ENCODE measurements at places on chromosomes 1 and 21. TPM values are rescaled to one million over a fixed set of nuclear protein-coding genes. Genes with fewer than 3 reads are reported as not detected.

Gene RIIAD1
- total RNA-seq: not detected

Gene ENSA
- total RNA-seq: 149 TPM

Gene KRTAP15-1
- not detected for total RNA-seq

DNA sequence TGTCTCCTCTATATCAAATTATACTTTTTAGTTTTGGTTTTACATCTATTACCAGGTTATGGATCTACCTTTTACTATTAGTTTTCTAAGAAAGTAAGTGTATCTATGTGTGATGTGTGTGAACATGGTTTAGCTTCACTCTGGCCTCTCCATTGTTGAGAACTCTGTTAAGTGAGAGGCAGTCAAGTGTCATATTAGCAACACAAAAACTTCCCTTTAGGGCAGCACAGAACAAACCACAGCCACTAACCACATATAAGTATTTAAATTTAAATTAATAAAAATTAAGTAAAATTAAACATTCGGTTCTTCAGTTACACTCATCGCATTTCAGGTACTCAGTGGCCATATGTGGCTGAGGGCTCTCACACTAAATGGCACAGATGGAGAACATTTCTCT lies 96.6 kb downstream of the DPYD start:
- no peaks in the 10 kb centered on the region for H3K36me3 ChIP-seq
- H3K4me3 ChIP-seq: no peak overlapping the region
- H3K27me3 ChIP-seq: no peaks in the 10 kb centered on the region
- no peak overlapping the region for H3K27ac ChIP-seq

GRCh38 chr1:245086389-245086969 lies 68.3 kb upstream of the KIF26B start:
- H3K36me3 ChIP-seq: no peaks in the 10 kb centered on the region
- DNase-seq: no peak
- no peak overlapping the region for H3K27ac ChIP-seq
- peaks cover 4% of the 10 kb centered on the region for H3K4me1 ChIP-seq
- no peaks in the 10 kb centered on the region for H3K27me3 ChIP-seq

DNA sequence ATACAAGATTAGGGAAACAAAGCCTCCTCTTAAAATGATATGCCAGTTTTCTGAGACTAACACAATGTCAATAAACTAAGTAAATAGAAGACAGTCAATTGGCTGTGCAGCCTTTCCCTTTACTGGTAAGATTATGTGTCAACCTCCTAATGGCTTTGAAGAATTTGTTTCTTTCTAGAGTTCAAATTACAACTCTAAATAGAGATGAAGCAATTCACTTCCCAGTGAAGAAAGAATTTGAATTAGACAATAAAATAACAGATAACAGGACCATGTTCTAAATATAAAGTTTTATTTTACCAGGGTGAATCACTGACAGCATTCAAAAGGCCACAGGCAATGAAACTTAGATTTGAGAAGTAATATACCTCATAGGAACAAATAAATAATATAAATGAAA lies 680.3 kb downstream of the PLA2G4A start:
- H3K27me3 ChIP-seq: no peaks in the 10 kb centered on the region
- no peak overlapping the region for H3K27ac ChIP-seq
- no peaks in the 10 kb centered on the region for H3K4me1 ChIP-seq
- no peaks in the 10 kb centered on the region for H3K36me3 ChIP-seq
- no peak for DNase-seq
- H3K4me3 ChIP-seq: no peak overlapping the region

GRCh38 chr1:41887365-41887764 lies 31.4 kb downstream of the HIVEP3 start:
- no peak overlapping the region for H3K27ac ChIP-seq
- peaks cover 27% of the 10 kb centered on the region for H3K4me1 ChIP-seq
- DNase-seq: no peak
- no peaks in the 10 kb centered on the region for H3K27me3 ChIP-seq

- no peaks in the 10 kb centered on the region for H3K27me3 ChIP-seq
- no peak overlapping the region for H3K4me3 ChIP-seq
- DNase-seq: no peak
- H3K36me3 ChIP-seq: no peaks in the 10 kb centered on the region
- no peaks in the 10 kb centered on the region for H3K4me1 ChIP-seq
Observed at GRCh38 chr1:215557992-215558626, 9.0 kb upstream of the KCTD3 start.

GRCh38 chr1:42006836-42007235 lies 88.1 kb upstream of the HIVEP3 start:
- H3K27ac ChIP-seq: peak overlapping the region; percentile 18
- no peak overlapping the region for H3K4me3 ChIP-seq
- H3K36me3 ChIP-seq: no peaks in the 10 kb centered on the region
- H3K27me3 ChIP-seq: no peaks in the 10 kb centered on the region
- peaks cover 10% of the 10 kb centered on the region for H3K4me1 ChIP-seq

- H3K27ac ChIP-seq: no peak overlapping the region
- H3K36me3 ChIP-seq: peaks cover 59% of the 10 kb centered on the region
- no peak overlapping the region for H3K4me3 ChIP-seq
- peaks cover 8% of the 10 kb centered on the region for H3K4me1 ChIP-seq
- no peaks in the 10 kb centered on the region for H3K27me3 ChIP-seq
- peak; percentile 71 for DNase-seq
Observed at GRCh38 chr1:160091666-160092223, 6.7 kb downstream of the IGSF8 start.

DNA sequence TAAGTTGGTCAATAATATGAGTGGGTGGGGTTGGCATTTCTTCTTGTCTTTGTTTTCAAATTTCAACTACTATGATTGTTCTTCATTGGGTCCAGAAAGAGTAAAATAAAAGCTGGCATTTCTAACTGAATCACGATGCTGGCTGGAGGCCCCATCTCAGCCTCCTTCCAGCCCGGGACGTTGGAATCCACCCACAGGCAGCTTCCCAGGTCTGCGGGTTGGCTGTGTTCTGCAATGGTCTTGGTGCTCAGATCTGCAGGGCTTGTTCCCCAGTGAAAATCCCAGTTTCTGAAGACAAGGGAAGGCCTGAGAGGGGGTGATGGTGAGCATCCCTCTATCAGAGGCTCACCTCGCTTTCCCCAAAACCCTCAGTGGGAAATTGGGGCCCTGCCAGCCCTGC lies 54.7 kb upstream of the ARHGEF16 start:
- no peak overlapping the region for H3K27ac ChIP-seq
- no peaks in the 10 kb centered on the region for H3K36me3 ChIP-seq
- peaks cover 9% of the 10 kb centered on the region for H3K27me3 ChIP-seq
- DNase-seq: no peak
- peaks cover 18% of the 10 kb centered on the region for H3K4me1 ChIP-seq

- no peaks in the 10 kb centered on the region for H3K36me3 ChIP-seq
- no peak overlapping the region for H3K27ac ChIP-seq
- no peak for DNase-seq
Observed at GRCh38 chr1:3369446-3370076, 84.9 kb upstream of the ARHGEF16 start.

- H3K4me1 ChIP-seq: peaks cover 39% of the 10 kb centered on the region
- H3K36me3 ChIP-seq: no peaks in the 10 kb centered on the region
- no peak overlapping the region for H3K4me3 ChIP-seq
- no peak overlapping the region for H3K27ac ChIP-seq
- H3K27me3 ChIP-seq: no peaks in the 10 kb centered on the region
- no peak for DNase-seq
Observed at GRCh38 chr1:167708940-167709389, 12.8 kb upstream of the MPZL1 start.

DNA sequence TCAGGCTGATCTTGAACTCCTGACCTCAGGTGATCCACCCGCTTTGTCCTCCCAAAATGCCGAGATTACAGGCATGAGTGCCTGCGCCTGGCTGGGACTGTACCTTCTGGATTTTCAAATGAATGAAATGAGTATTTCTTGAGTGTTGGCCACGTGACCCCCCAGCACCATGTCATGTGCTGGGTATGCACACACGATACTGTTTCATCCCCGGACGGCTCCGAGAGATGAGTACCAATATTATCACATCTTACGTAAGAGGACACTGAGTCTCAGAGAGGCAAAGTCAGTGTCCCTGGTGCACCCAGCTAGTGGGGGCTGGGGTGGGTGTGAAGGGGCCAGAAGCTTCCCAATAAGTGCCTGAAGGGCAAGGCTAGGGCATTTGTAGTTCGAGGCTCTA lies 780 bp upstream of the CROCC start:
- H3K4me1 ChIP-seq: peaks cover 13% of the 10 kb centered on the region
- H3K36me3 ChIP-seq: no peaks in the 10 kb centered on the region
- peak; percentile 47 for DNase-seq
- H3K4me3 ChIP-seq: no peak overlapping the region
- peaks cover 7% of the 10 kb centered on the region for H3K27me3 ChIP-seq
